ENCODE measurements at places on chromosomes 12 and 14. TPM values are rescaled to one million over a fixed set of nuclear protein-coding genes. Genes with fewer than 3 reads are reported as not detected.
A peak's percentile ranks its signal among the peaks of the same experiment; 100 is the strongest.

ADGRD1 gene
- 21.3 TPM for total RNA-seq

DNA sequence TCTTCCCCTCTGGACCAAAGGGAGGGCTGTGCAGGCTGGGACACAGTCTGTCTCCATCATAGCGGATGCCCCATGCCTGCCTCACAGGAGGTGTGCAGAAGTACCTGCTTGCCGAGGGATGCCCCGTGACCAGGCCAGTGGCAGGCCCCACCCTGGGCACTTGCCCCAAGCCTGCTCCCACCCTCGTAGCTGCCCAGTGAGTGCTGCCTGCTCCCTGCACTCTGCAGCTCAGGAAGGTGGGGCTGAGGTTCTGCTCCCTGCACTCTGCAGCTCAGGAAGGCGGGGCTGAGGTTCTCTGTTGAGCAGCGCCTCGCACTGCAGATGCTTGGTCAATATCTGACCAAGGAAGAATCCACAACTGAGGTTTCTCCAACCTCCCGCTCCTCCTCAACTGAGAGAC, 6.9 kb downstream of the MMAB start:
- DNase-seq, result no peak
- H3K4me3 ChIP-seq, result no peak overlapping the region
- H3K27me3 ChIP-seq, result no peaks in the 10 kb centered on the region
- peaks cover 19% of the 10 kb centered on the region for H3K36me3 ChIP-seq

DNA sequence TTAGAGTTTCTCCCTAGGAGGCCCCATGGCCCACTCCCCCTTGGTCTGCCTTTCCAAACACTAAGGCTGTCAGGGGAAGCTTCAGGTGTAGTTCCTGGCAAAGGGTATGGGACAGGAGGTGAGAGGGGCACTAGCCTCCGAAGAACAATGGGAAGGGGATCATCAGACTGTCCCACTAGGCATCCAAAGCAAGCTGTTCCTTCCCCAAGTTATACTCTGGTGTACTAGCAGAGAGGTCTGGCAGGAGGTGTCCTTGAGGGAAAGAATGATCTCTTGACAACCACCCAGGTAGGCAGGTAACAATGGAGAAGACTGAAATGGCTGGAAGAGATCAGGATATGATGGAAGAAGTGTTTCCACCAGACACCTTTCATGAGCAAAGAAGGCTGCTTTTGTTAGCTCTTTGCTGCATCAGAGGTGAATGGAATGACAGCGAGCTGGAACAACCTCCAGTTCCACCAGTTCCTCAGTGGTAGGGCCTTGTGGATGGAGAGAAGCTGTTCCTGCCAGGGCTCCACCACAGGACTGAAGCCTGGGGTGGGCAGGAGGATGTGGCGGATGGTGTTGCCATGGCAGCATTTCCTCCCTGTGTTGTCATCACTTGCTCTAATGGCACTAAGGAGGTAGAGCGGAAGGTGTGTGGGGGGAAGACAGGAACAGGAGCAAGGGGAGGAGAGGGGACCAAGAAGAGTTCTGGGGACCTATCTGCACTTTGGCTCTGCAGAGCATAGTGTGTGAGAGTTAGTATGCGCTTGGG, 2.3 kb upstream of the AGAP2 start:
- peaks cover 31% of the 10 kb centered on the region for H3K4me1 ChIP-seq
- H3K4me3 ChIP-seq, result no peak overlapping the region
- no peak overlapping the region for H3K27ac ChIP-seq

OTX2 gene
- total RNA-seq, result not detected

DNA sequence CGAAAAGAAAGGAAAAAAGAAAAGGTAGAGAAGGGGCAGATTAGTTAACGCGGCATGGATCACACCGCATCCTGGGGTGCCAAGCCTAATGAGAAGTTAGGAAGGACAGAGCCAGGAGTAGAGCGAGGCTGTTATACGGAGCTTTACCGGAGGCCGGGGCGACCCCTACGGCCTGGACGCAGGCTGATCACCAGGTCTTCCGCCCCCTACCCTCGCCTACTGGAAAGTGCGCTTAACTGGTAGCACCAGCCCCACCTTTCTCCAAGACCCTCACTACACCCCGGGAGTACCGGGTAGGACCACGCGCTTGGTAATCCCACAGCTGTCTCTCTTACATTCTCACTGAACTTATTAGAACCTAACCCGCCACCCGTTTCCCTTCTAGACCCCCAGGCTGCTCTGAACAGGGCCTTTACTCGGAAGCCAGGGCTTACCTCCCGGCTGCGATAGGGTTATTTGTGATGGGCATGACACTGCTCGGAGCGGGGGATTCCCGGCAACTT, 33.8 kb downstream of the WBP11 start:
- no peak for DNase-seq
- H3K4me3 ChIP-seq, result peak overlapping the region; percentile 79
- no peaks in the 10 kb centered on the region for H3K27me3 ChIP-seq
- H3K27ac ChIP-seq, result peak overlapping the region; percentile 90
- H3K4me1 ChIP-seq, result peaks cover 27% of the 10 kb centered on the region
- no peaks in the 10 kb centered on the region for H3K36me3 ChIP-seq

- no peaks in the 10 kb centered on the region for H3K27me3 ChIP-seq
- no peak overlapping the region for H3K4me3 ChIP-seq
- no peaks in the 10 kb centered on the region for H3K36me3 ChIP-seq
- DNase-seq, result no peak
- H3K4me1 ChIP-seq, result no peaks in the 10 kb centered on the region
Measured at GRCh38 chr12:65798918-65799317, 25.4 kb upstream of the HMGA2 start.

BCL2L2 gene
- 50.6 TPM for total RNA-seq

DNA sequence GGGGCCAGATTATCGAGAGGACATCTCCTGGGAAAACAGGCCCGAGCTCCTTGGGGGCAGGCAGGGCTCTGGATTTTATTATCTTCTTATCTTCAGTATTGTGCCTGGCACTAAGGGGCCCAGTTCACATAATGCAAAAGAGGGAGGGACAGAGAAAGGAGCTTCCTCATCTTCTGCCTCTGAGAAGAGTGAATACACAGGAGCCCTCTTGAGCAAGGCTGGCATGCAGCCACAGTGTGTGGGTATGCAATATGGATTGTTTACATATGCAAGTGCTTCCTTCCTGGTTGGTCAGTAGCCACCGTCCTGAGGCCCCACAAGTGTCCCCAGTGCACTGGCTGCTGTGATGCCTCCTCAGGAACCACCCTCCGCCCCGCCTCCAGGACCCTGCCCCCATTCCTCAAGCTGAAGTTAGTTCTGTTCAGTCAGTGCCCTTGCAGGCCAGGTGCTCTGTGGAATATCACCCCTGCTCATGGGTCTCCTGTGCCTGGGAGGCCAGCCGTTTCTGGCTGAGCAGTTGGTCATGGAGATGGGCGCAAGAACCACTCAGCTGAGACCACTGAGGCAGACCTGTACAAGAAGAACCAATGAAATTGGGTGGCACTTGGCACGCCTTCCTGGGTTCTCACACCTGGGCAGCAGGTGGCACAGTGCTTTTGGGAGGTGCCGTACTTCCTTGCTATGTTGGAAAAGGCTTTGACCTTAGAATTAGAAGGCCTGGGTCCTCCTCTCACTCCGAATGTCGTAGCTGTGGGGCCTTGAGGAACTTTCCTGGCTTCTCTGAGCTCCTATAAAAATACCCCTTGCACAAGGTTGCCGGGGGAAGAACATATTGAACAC, 35.1 kb upstream of the ACTN1 start:
- no peaks in the 10 kb centered on the region for H3K36me3 ChIP-seq
- no peak for DNase-seq
- H3K27me3 ChIP-seq, result no peaks in the 10 kb centered on the region

DNA sequence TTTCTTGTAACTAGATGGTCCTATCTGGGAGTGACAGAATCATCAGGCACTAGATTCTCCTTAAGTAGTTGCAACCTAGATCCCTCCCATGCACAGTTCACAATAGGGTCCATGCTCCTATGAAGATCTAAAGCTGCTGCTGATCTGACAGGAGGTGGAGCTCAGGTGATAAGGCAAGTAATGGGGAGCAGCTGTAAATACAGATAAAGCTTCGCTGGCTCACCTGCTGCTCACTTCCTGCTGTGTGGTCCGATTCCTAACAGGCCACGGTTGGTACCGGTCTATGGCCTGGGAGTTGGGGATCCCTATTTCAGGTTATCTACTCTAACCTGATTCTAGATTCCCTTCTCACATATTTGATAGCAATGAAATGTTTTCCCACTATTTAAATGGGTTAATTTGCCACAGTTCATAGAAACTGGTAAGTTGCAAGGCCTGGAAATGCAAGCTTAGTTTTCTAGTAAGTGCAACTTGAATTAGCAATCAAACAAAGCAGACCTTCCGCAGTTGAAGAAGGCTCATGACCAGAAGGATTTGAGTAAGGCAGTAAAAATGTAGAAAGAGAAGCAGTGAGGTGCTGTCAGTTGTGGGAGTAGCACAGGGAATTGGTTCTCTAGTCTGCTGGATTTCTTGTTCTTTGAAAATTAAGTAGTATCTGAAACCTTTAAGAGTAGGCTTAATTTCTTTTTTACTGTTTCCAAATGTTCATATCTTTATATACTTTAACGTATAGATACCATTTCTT, 332.3 kb downstream of the EGLN3 start:
- DNase-seq, result no peak
- H3K36me3 ChIP-seq, result no peaks in the 10 kb centered on the region
- H3K27me3 ChIP-seq, result no peaks in the 10 kb centered on the region
- H3K4me3 ChIP-seq, result no peak overlapping the region

ADCY4 gene
- 28.7 TPM for total RNA-seq

GRCh38 chr12:123614531-123614930, 12.6 kb downstream of the DDX55 start:
- H3K27ac ChIP-seq, result no peak overlapping the region
- DNase-seq, result no peak
- peaks cover 60% of the 10 kb centered on the region for H3K36me3 ChIP-seq
- no peaks in the 10 kb centered on the region for H3K4me1 ChIP-seq
- H3K4me3 ChIP-seq, result no peak overlapping the region

RBP5 gene
- total RNA-seq, result not detected

- no peak for DNase-seq
- no peaks in the 10 kb centered on the region for H3K27me3 ChIP-seq
- H3K4me3 ChIP-seq, result no peak overlapping the region
- H3K4me1 ChIP-seq, result no peaks in the 10 kb centered on the region
- no peak overlapping the region for H3K27ac ChIP-seq
Measured at GRCh38 chr12:126742241-126742641, 1524.7 kb upstream of the TMEM132C start.

HOXC4 gene
- 1.2 TPM for total RNA-seq

GRCh38 chr12:28787151-28787550, 361.9 kb upstream of the FAR2 start:
- H3K4me3 ChIP-seq, result no peak overlapping the region
- no peaks in the 10 kb centered on the region for H3K27me3 ChIP-seq
- no peaks in the 10 kb centered on the region for H3K36me3 ChIP-seq
- no peak for DNase-seq
- no peaks in the 10 kb centered on the region for H3K4me1 ChIP-seq

MYO1A gene
- 1.7 TPM for total RNA-seq

DNA sequence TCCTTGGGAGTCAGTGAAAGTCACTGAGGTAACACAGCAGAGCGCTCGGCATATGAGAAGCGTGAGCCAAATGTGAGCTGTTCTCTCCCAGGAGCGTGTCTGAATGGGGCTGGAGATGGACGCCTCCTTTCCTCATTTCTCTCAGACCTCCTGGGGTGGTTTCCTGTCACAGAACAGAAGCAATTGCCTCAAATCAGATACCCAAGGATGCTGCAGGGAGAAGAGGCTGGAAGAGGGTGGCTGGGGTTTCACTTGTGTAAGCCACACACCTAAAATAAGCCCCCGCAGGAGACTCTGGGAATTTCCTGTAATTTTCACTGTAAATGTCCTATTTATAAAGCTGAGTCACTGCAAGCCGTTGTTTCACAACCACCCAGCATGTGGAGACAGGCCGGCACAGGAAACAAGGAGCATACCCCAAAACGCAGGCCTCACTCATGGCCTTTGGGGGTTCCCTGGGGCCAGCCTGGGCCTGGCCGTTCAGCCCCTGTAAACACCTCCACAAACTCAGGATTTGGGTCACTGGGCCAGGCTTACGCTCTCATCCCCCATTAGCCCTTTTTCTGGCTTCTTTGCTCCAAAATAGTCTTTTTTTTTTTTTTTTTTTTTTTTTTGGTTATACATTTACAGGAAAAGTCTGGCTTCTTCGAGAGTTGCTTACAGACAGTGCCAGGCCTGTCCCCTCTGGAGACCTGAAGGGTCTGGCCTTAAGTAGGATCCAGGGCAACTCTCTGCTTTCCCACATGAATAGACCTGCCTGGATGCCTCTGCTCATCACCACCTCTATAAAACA, 55.3 kb downstream of the VCPKMT start:
- H3K27me3 ChIP-seq, result no peaks in the 10 kb centered on the region
- H3K4me3 ChIP-seq, result peak overlapping the region; percentile 61
- peak; percentile 82 for DNase-seq
- peaks cover 38% of the 10 kb centered on the region for H3K4me1 ChIP-seq
- H3K36me3 ChIP-seq, result no peaks in the 10 kb centered on the region
- H3K27ac ChIP-seq, result peak overlapping the region; percentile 81

- no peaks in the 10 kb centered on the region for H3K4me1 ChIP-seq
- H3K27me3 ChIP-seq, result no peaks in the 10 kb centered on the region
- no peak for DNase-seq
- no peak overlapping the region for H3K27ac ChIP-seq
- H3K36me3 ChIP-seq, result no peaks in the 10 kb centered on the region
Measured at GRCh38 chr14:71460091-71460490, 472.1 kb upstream of the RGS6 start.

C12orf54 gene
- not detected for total RNA-seq

DNA sequence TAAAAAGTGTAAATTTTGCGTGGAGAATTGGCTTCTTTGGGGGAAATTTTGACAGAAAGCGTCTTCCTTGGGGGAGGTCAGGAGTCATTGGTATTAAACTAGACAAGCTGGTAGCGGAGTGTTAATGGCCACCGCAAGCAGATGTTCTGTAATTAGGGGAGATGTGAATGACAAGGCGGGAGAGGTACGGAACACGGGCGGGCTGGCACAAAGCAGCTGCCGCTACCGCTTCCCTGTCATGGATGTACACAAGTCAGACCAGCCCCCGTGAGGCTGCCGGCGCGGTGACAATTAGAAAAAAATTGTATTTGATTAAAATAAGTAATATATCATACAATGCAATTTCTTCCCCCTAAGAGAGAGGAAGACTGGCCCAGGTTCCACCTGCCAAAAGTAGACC, 501.6 kb downstream of the VRK1 start:
- DNase-seq, result no peak
- no peaks in the 10 kb centered on the region for H3K4me1 ChIP-seq
- H3K4me3 ChIP-seq, result no peak overlapping the region
- no peaks in the 10 kb centered on the region for H3K36me3 ChIP-seq
- no peak overlapping the region for H3K27ac ChIP-seq

GRCh38 chr14:68790644-68791077, 2.2 kb downstream of the ZFP36L1 start:
- no peaks in the 10 kb centered on the region for H3K27me3 ChIP-seq
- H3K4me1 ChIP-seq, result peaks cover 14% of the 10 kb centered on the region
- H3K36me3 ChIP-seq, result peaks cover 19% of the 10 kb centered on the region
- peak overlapping the region; percentile 100 for H3K27ac ChIP-seq
- no peak for DNase-seq
- H3K4me3 ChIP-seq, result peak overlapping the region; percentile 96

DNA sequence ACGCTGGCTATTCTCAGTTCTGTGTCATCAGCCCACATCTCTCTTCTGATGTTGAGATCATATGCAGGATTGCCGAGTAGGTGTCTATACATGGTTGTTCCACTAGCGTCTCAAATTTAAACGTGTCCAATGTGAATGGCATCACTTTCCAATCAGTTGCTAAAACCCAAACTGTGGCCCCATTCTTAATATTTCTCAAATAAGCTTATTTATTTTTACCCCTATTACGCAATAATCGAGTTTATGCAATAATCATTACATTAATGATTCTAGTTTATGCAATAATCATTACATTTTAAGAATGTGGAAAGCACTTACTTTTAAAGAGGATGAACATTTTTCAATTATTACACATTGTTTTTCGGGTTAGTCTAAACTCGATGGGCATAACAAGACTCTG, 47.8 kb downstream of the ACSS3 start:
- H3K36me3 ChIP-seq, result no peaks in the 10 kb centered on the region
- H3K4me3 ChIP-seq, result no peak overlapping the region
- no peak for DNase-seq
- no peaks in the 10 kb centered on the region for H3K4me1 ChIP-seq

C12orf56 gene
- total RNA-seq, result not detected

AGAP2 gene
- total RNA-seq, result 1.2 TPM
